ENCODE measurements at places on chromosomes 16 and 17. TPM values are rescaled to one million over a fixed set of nuclear protein-coding genes. Genes with fewer than 3 reads are reported as not detected.

DNA sequence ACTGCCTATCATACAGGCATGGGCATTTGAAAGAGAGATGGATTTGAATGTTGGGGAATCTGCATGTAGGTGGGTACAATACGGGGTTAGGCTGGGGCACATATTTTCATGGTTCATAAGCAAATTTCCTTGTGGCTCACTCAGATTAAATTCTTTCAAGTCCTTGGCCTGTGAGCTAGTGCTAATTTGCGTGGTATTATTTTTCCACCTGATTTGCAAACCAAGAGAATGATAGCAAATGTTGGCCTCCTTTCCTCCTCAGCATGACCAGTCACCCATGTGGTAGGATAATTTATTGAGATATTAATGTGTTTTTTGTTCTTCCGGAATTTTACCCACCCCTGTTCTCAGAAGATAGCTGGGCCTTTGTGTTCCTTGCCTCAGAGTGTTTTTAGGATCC lies 22.9 kb downstream of the FAM20A start:
- no peak for DNase-seq

GRCh38 chr17:46195217-46195855 lies 2.1 kb upstream of the KANSL1 start:
- DNase-seq, result no peak

DNA sequence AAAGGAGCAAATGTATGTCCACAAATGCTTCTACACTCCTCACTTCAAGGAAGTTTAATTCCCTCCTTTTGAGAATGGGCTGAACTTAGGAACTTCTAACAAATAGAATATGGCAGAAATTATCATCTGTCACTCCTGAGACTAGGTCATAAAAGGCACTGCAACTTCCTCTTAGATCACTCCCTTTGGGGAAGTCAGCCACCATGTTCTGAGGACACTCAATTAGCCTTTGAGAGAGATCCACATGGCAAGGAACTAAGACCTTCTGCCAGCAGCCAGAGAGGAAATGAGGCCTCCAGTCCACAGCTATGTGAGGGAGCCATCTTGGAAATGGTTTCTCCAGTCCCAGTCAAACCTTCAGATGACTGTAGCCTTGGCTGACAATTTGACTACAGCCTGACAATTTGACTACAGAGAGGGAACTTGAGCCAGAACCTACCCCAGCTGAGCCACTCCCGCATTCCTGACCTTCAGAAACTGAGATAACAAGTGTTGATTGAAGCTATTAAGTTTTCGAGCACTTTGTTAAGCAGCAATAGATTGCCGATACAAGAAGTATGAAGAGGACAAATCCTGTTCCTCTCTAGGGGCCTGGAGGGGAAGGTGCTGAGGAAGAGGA lies 113.4 kb upstream of the SEC14L1 start:
- no peak for DNase-seq

- no peak for DNase-seq
Observed at GRCh38 chr17:42363231-42363630, 25.0 kb downstream of the STAT3 start.

- no peak for DNase-seq
Observed at GRCh38 chr16:53142823-53143568, 88.2 kb downstream of the CHD9 start.

GRCh38 chr17:73956595-73957465 lies 246.6 kb upstream of the RPL38 start:
- DNase-seq, result peak; percentile 69

GRCh38 chr16:73172241-73172972 lies 124.5 kb upstream of the ZFHX3 start:
- peak; percentile 96 for DNase-seq

DNA sequence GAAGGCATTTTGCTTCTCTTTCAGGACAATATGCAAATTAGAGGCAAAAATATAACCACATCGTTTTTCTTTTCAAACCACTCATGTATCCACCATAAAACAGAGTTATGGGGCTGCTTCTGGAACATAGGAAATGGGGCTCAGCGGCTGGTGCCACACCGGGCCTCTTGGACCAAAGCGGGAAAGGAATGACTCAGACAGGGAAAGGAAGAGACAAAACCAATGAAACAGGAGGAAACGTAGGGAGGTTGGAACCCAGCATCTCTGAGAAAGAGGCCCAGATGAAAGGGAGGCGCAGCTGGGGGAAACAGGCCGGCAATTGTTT lies 28.5 kb downstream of the CUEDC1 start:
- no peak for DNase-seq

DNA sequence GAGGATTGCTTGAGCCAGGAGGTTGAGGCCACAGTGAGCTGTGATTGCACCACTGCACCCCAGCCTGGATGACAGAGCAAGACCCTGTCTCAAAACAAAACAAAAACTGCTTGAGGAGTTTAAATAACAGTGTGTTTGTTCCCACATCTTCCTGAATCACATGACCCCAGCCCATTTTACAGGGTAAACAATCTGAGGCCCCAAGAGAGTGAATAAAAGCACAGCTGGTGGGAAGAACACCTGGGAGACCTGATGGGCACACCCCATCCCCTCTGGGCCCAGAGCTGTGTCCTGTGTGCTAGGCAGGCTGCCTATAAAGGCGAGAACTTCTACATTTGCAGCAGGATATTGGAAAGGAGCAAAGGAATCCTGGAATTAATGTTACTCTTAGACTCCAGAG lies 69.6 kb downstream of the PLXDC1 start:
- no peak for DNase-seq

Gene NHLRC4
- total RNA-seq, result 0.52 TPM

Gene CCL16
- total RNA-seq, result not detected
